ENCODE measurements at places on chromosomes 5 and 9. TPM values are rescaled to one million over a fixed set of nuclear protein-coding genes. Genes with fewer than 3 reads are reported as not detected.

DNA sequence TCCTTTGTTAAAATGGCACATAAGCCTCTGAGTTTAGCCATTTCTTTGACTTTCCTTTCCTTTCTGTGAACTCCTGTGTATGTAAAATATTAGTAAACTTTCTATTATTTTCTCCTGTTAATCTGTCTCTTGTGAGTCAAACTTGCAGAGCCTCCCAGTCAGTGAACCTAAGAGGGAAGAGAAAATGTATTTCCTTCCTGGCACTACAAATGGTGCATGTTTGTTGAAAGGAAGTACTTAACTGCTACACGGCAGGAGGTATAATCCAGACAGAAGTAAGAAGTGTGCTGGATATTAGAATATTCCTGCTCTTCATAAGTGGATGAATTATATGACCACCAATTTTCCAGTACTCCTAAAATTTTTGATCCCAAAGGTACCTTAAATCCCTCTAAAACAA lies 23.0 kb downstream of the CTSL start:
- H3K27ac ChIP-seq, result no peak overlapping the region
- H3K27me3 ChIP-seq, result peaks cover 5% of the 10 kb centered on the region
- DNase-seq, result no peak
- no peaks in the 10 kb centered on the region for H3K36me3 ChIP-seq

DNA sequence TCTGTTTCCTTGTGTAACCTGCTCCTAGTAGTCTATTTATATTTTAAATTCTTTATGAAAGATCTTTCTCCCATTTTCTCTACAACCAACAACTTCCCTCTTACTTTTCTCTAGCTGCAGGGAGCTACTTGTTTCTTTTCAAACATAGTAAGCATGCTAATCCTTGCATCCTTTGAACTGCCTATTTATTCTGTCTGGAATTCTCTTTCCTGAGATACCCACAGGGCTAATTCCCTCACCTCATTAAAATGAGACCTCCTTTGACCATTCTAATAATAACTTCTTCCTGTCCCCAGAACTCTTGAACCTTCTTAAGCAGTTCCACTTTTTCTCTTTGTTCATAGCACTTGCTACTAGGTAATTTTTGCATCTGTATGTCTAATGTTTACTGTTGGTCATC lies 620.6 kb upstream of the CDH18 start:
- H3K36me3 ChIP-seq, result no peaks in the 10 kb centered on the region
- no peak overlapping the region for H3K4me3 ChIP-seq
- H3K27me3 ChIP-seq, result no peaks in the 10 kb centered on the region

GRCh38 chr9:135827866-135828580 lies 79.3 kb downstream of the CAMSAP1 start:
- H3K4me3 ChIP-seq, result no peak overlapping the region
- no peak overlapping the region for H3K27ac ChIP-seq
- peaks cover 15% of the 10 kb centered on the region for H3K36me3 ChIP-seq
- H3K4me1 ChIP-seq, result no peaks in the 10 kb centered on the region
- DNase-seq, result no peak

DNA sequence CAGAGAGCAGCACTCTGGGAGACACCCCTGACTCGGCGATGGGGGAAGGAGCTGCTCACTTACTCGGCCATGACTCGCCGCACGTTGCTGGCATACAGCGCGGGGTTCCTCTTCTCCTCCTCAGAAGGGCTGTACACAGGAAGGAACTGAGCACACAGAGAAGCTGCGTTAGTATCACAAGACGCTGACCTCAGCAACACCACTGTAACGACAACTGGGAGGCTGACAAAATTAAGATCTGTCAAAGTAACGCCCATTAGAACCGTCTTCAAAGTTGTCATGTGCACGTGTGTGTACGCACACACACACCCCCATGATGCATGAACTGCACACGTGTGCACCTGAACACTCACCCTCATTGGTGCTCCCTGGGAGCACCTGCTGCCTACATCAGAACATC lies 32.1 kb upstream of the SLC6A3 start:
- DNase-seq, result peak; percentile 15
- H3K27me3 ChIP-seq, result no peaks in the 10 kb centered on the region
- no peaks in the 10 kb centered on the region for H3K4me1 ChIP-seq
- H3K27ac ChIP-seq, result no peak overlapping the region
- H3K36me3 ChIP-seq, result peaks cover 56% of the 10 kb centered on the region
- H3K4me3 ChIP-seq, result no peak overlapping the region

GRCh38 chr5:17064241-17064640 lies 128.2 kb upstream of the MYO10 start:
- no peaks in the 10 kb centered on the region for H3K36me3 ChIP-seq
- no peak for DNase-seq
- no peaks in the 10 kb centered on the region for H3K27me3 ChIP-seq
- no peak overlapping the region for H3K27ac ChIP-seq
- H3K4me1 ChIP-seq, result peaks cover 2% of the 10 kb centered on the region

- H3K36me3 ChIP-seq, result peaks cover 3% of the 10 kb centered on the region
- peak overlapping the region; percentile 87 for H3K27ac ChIP-seq
- no peak overlapping the region for H3K4me3 ChIP-seq
- H3K27me3 ChIP-seq, result no peaks in the 10 kb centered on the region
- DNase-seq, result peak; percentile 87
These were observed 31.6 kb downstream of the ADAM19 start for GRCh38 chr5:157543825-157544622.

GRCh38 chr9:27564670-27565069 lies 8.6 kb downstream of the C9orf72 start:
- no peaks in the 10 kb centered on the region for H3K27me3 ChIP-seq
- no peaks in the 10 kb centered on the region for H3K4me1 ChIP-seq
- no peak overlapping the region for H3K27ac ChIP-seq
- no peak overlapping the region for H3K4me3 ChIP-seq
- no peak for DNase-seq
- 0 out of 2 replicates have a peak, but pooled peaks cover 1% of the 10 kb centered on the region for H3K36me3 ChIP-seq

- H3K27ac ChIP-seq, result peak overlapping the region; percentile 82
- H3K4me3 ChIP-seq, result no peak overlapping the region
- no peaks in the 10 kb centered on the region for H3K27me3 ChIP-seq
- peaks cover 37% of the 10 kb centered on the region for H3K4me1 ChIP-seq
- no peak for DNase-seq
These were observed 133.3 kb downstream of the MACROH2A1 start for GRCh38 chr5:135265497-135266302.

DNA sequence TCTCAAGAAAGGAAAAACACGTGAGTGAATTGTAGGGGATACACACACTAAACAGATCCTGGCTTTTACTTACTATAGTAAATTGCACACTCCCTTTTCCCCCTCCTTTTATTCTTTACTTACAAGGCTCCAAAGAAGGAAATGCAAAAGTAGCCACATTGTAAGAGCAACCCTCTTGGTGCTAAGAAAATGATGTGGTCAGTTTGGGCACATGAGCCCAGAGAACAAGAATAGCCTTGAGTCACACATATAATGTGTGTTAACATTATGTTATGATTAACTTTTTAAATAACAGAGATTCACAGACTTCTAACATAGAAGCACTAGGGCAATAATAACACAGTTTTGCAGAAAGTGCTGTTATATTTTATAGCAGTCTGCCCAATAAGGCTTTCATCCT lies 48.5 kb downstream of the PCSK5 start:
- no peaks in the 10 kb centered on the region for H3K27me3 ChIP-seq
- H3K36me3 ChIP-seq, result peaks cover 4% of the 10 kb centered on the region
- DNase-seq, result no peak
- no peak overlapping the region for H3K27ac ChIP-seq
- H3K4me1 ChIP-seq, result no peaks in the 10 kb centered on the region

GRCh38 chr5:142977363-142978051 lies 207.3 kb downstream of the ARHGAP26 start:
- peak; percentile 94 for DNase-seq
- peak overlapping the region; percentile 59 for H3K27ac ChIP-seq
- H3K4me1 ChIP-seq, result peaks cover 24% of the 10 kb centered on the region
- no peaks in the 10 kb centered on the region for H3K36me3 ChIP-seq
- no peak overlapping the region for H3K4me3 ChIP-seq
- no peaks in the 10 kb centered on the region for H3K27me3 ChIP-seq

GRCh38 chr9:135592331-135592590 lies 30.7 kb downstream of the PAEP start:
- no peak overlapping the region for H3K4me3 ChIP-seq
- no peaks in the 10 kb centered on the region for H3K36me3 ChIP-seq
- no peak for DNase-seq
- H3K4me1 ChIP-seq, result no peaks in the 10 kb centered on the region
- no peak overlapping the region for H3K27ac ChIP-seq
- H3K27me3 ChIP-seq, result peaks cover 4% of the 10 kb centered on the region

DNA sequence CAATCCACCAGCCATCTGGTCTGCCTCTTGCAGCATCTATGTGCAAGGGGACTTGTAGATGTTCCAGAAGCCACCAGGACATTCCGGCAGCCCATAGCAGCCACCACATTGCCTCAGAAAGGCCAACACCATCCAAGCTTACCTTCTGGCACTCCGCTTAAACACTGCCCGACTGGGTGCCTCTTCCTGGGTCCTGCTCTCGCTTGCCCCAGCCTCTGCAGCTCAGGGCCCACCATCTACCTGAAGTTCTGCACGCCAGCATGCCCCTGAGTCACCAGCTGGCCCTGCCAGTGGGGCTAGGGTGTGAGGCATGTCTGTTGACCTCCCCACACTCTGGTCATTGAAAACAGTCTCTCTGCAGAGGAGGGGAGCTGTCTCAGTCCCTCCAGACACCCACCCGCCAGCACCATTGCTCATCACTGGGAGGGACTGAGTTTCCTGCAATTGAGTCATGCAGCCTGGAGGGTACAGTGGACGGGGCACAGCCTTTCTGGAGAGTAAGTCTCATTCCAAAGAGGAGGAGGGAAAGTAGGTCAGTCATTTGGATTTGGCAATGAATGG lies 16.9 kb upstream of the COL5A1 start:
- H3K27ac ChIP-seq, result peak overlapping the region; percentile 2
- no peaks in the 10 kb centered on the region for H3K36me3 ChIP-seq
- no peaks in the 10 kb centered on the region for H3K27me3 ChIP-seq

DNA sequence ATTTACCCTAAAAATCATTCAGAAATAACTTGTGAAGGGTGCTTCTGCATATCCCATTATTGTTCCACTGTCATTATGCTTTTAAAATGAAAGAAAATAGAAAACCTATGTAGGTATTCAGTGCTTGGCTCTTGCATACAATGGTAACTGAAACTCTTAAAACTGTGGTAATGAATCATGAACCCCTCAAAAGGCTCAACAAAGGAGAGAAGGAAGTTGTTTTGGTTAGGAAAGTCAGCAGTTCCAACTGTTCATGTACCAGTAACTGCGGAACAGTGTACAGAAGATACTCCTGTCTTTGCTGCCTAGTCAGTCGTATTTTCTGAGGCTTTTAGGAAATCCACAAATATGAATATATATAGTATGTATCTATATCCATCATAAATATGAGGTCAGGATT lies 96.1 kb downstream of the OSMR start:
- peaks cover 27% of the 10 kb centered on the region for H3K36me3 ChIP-seq
- no peak overlapping the region for H3K27ac ChIP-seq
- peaks cover 6% of the 10 kb centered on the region for H3K4me1 ChIP-seq
- DNase-seq, result no peak

The IFNB1 gene
- total RNA-seq, result not detected

The RNF183 gene
- not detected for total RNA-seq

The CCIN gene
- total RNA-seq, result 1.1 TPM

Data from IMR-90 (cell line).